SIG-M5 (cell line): ENCODE measurements at places on chromosomes 12 and 14.

GRCh38 chr14:66247662-66248193 is 238.4 kb upstream of the CCDC196 start:
- no peak for DNase-seq

DNA sequence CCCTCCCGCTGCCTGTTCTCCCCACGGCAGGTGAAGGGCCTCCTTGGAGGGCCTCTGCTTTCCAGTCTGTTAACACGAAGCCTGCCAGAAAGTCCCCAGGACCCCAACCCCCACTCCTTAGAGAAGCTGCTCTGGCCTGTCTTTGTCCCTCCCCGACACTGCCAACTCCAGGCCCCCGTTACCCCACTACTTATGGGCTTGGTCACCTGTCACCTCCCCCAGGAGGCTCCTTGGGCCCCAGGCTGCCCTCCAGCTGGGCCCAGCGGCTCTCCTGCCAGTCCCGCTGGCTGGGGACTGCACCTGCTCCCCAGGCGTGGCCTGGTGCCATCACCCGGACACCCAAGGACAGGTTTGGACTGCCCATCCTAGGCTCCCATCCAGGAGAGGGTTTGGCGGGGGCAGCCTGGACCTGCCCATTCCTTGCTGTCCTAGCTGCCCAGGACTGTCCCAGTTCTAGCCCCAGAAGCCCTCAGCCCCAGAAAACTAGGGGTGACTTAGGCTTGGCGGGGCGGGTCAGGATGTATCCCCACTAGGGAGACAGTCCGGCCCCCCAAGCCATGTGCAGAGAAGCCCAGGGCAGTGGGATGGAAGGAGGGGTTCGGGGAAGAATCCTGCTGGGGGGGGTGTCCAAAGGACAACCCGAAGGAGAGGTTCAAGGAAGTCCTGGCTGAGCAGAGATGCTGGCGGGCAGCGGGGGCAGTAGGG is 155.7 kb upstream of the C14orf180 start:
- no peak for DNase-seq

DNA sequence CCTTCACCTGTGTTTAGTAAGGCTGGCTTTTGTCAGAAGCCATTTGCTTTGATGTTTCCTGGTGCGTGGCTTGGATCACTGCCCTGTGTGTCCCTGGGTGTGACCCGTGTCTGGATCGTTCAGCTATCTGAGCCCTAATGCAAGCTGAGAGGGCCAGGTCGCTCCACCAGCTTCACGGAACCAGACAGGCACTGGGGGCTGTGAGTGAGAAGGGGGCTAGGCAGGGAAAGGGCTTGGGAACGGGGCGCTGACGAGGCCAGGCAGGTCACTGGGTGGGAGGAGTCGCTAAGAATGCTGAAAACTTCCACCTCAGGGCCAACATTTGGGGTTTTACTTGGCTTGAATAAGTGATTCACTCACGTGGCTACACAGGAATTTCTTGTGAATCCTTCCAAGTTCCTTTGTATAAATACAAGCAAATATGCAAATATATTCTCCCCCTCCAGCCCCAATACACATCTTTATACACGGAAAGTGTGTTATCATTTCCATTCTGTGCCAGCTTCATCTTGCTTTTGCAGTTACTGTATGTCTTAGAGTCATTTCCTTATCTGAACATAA is 24.2 kb upstream of the MMP17 start:
- DNase-seq, result no peak

DNA sequence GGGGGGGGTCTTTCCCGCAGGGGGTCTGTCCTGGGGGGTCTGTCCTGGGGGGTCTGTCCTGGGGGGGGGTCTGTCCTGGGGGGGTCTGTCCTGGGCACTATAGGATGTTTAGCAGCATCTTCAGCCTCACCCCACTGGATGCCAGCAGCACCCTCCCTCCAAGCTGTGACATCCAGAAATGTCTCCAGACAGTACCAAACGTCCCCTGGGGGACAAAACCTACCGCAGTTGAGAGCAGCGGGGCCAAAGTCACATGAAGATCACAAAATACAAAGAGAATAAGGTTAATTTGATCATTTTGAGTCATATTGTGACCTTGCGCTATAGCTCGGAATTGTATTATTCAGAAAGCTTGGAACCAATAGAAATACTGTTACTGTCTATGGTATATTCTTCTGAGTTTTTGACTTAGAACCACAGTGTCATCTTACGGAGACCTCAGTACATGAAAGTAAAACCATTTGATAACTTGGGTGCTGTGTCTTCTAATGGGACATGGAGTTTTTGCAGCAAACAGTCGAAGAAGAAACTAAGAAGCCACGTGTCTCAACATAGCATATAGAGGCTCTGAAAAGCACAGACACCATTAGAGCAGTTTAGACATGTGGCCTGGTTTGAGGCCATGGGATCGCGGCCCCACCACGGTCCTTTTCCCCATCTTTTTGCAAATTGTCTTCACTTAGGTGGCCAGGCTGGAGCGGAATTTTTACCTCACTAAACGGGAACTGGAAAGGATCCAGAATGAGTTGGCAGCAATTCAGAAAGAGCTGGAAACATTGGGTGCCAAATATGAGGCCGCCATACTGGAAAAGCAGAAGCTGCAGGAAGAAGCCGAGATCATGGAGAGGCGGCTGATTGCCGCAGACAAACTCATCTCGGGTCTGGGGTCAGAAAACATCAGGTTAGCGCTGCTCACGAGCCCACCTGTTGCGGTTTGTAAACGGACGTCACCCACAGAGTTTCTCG is 59.9 kb downstream of the CCDC92 start:
- no peak for DNase-seq

DNA sequence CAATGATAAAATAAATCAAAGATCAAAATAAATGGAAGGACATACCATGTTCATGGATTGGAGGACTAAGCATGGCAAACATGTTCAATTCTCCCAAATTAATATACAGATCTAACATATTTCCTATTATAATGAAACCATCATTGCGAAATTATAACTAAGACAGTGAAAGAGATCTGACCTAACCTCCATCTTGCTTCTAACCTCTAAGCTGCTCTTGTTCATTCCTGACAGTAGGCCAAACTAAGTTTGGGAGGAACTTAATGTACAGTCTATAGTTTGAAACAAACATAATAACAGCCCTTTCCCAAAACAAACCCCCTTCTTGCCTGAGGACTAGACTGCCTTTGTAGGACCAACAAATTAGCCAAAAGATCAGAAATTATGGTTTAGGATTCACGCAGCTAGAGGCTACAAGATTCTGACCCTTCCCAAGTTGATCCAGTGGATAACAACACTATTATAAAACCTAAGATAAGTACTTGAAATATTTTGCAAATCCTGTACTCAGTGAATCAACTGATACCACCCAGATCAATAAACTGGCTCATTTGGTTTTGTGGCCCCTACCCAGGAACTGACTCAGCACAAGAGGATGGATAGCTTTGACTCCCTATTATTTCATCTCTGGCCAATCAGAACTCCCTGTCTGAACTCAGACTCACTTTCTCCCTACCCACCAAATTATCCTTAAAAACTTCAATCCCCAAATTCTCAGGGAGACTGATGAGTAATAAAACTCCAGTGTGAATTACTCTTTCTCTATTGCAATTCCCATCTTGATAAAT is 41.7 kb upstream of the OR5AU1 start:
- DNase-seq, result no peak

- DNase-seq, result no peak
Measured at GRCh38 chr14:86311151-86311550, 781.2 kb downstream of the FLRT2 start.

- no peak for DNase-seq
Measured at GRCh38 chr14:82657186-82657675, 1123.6 kb upstream of the SEL1L start.

GRCh38 chr12:98188650-98189077 is 326.7 kb upstream of the TMPO start:
- no peak for DNase-seq

DNA sequence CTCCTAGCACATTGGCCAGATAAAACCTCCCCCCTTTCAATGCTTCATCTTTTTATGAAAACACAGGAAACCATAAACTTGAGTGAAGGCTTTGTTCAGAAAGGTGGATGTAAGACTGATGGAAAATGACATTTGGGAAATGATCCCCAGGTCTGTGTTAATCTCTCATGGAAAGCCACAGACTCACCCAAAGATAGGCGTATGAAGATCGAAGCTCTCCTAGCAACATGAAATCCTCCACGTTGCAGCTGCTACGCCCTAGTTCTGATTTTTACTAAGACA is 63.4 kb upstream of the PTGR2 start:
- no peak for DNase-seq

GRCh38 chr12:2860170-2860569 is 3.3 kb upstream of the TEX52 start:
- DNase-seq, result no peak
